ENCODE measurements at places on chromosomes 6 and 20. TPM values are rescaled to one million over a fixed set of nuclear protein-coding genes. Genes with fewer than 3 reads are reported as not detected.

The ZC2HC1B gene
- not detected for total RNA-seq

The SOD2 gene
- total RNA-seq, result 158 TPM

The KCNQ2 gene
- total RNA-seq, result 4.9 TPM

The SLC13A3 gene
- total RNA-seq, result 4.2 TPM

DNA sequence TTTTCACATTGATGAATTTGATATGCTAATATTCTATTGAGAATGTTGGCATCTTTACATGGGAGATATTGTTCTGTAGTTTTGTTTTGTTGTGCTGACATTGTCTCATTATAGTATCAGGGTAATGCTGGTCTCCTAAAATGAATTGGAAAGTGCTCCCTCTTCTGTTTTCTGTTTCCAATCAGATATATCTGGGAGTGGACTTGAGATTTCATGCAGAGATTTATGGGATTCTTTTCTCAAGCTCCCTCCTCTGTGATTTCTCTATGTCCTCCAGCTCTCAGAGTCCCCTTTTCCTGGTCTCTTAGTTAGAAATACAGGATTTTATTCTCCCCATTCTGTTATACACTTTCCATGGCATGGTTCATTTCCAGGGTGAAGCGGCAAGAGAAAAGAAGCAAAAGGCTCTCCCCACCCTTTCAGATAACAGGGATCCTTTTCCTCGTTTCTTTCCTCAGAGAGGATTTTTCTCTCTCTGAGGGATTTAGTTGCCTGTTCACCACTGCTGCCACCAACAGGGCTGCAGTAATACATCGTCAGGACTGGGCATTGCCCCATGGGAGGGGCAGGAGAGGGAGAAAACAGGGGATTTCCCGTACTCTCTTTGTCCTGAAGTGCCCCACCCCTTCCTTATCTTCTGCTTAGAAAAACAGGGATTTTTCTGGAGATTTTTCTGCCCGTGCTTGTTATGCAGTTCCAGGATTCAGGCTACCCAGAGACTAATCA, 59.3 kb upstream of the STMND1 start:
- no peak for DNase-seq

GRCh38 chr6:72589096-72589495, 32.8 kb upstream of the KCNQ5 start:
- DNase-seq, result no peak
- H3K27me3 ChIP-seq, result no peaks in the 10 kb centered on the region
- H3K4me1 ChIP-seq, result no peaks in the 10 kb centered on the region
- no peak overlapping the region for H3K27ac ChIP-seq
- H3K36me3 ChIP-seq, result no peaks in the 10 kb centered on the region
- no peak overlapping the region for H3K4me3 ChIP-seq

DNA sequence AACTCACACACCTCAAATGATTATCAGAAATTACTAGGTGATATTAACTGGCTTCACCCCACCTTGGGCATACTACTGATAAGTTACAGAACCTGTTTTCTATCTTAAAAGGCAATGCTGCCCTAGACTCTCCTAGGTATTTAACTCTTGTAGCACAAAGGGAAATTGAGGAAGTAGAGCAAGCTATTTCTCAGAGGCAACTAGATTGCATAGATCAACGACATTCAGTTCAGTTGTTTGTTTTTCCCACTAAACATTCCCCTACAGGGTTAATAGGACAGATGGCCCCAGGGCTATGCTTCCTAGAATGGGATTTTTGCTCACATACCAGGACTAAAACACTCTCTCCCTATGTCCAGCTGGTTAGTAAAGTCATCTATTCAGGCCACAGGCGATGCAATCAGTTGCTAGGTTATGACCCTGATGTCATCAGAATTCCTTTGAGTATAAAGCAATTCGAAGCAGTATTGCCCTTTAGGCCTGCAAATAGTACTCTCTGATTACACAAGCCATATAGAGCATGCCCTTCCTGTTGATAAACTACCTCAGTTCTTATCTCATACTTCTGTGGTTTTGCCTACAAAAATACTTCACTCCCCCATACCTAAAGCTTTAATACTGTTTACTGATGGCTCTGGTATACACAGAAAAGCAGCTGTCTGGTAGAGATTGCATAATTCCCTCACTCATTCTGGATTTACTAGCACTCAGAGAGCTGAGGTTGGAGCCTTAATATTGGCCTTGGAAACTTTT, 67.4 kb upstream of the ASCC3 start:
- H3K4me3 ChIP-seq, result no peak overlapping the region
- no peak for DNase-seq
- H3K27me3 ChIP-seq, result no peaks in the 10 kb centered on the region
- H3K4me1 ChIP-seq, result no peaks in the 10 kb centered on the region

GRCh38 chr20:59650418-59650817, 46.1 kb downstream of the PHACTR3 start:
- no peak for DNase-seq
- H3K36me3 ChIP-seq, result no peaks in the 10 kb centered on the region
- no peaks in the 10 kb centered on the region for H3K4me1 ChIP-seq
- no peaks in the 10 kb centered on the region for H3K27me3 ChIP-seq
- H3K4me3 ChIP-seq, result no peak overlapping the region

DNA sequence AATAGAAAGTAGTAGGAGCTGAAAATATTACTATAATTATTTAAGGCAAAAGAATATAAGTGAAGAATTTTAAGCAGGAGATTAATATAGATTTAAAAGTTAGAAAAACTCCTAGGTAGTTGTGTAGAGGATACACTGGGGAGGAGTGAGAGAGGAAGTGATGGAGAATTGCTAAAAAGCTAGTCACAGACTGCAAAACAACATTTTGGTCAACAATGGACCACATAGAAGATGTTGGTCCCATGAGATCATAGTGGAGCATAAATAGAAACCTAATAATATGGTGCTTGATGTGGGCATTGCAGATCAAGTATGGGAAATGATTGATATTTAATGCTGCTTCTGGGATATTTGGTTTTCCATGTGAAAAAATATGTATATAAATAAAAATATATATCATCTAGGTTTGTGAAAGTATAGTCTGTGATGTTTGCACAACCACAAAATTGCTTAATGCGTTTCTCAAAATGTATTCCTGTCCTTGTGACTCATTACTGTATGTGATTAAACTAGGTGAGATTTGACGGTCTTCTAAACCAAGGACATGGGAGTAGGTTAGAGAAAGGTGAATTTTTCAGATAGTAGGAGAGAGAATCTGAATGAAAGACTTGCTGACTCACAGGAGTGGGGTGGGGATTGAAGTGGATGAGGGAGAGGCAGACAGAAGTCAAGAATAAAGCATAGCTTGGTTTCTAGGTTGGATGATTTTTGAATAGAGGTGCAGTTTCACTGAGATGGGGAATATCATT, 174.0 kb downstream of the BCKDHB start:
- no peak overlapping the region for H3K27ac ChIP-seq
- H3K4me1 ChIP-seq, result no peaks in the 10 kb centered on the region
- H3K27me3 ChIP-seq, result no peaks in the 10 kb centered on the region
- no peak overlapping the region for H3K4me3 ChIP-seq

- H3K27me3 ChIP-seq, result no peaks in the 10 kb centered on the region
- no peak overlapping the region for H3K4me3 ChIP-seq
- no peak for DNase-seq
- no peaks in the 10 kb centered on the region for H3K4me1 ChIP-seq
- no peak overlapping the region for H3K27ac ChIP-seq
These were observed 419.6 kb upstream of the MARCKS start for GRCh38 chr6:113437566-113437965.
